HS-27A (cell line): ENCODE measurements at places on chromosomes 13 and 19.

DNA sequence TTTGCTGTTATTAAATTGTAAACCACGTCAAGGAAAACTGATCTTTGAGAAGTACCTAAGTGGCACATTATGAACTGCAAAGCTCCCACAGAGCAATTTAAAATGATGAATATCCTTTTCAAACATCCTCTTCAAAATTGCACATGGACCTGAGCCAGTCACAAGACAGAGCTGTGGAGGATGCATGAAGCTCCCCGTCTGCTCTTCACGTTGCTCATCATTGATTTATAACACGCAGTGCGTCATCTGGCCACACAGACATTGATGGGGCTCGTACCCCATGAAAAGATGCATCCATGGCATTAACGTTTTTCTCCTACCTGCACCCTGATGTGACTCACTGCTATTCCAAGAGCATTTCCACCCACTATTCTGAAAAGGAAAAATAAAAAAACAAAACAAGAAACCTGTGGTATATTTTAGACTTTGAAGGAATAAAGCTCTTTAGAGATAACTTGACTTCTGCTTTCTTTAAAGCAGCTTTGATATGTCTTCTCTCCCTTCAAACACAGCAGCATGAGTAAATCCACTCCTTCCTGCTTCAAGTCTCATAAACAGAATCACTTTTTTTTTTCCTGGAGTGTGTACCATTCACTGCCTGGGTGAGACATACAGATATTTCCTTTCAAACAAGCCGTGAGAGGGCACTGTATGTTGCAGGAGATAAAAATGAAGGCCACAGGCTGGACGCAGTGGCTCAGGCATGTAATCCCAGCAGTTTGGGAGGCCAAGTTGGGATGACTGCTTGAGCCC lies 7.2 kb upstream of the SERTM1 start:
- DNase-seq, result no peak

DNA sequence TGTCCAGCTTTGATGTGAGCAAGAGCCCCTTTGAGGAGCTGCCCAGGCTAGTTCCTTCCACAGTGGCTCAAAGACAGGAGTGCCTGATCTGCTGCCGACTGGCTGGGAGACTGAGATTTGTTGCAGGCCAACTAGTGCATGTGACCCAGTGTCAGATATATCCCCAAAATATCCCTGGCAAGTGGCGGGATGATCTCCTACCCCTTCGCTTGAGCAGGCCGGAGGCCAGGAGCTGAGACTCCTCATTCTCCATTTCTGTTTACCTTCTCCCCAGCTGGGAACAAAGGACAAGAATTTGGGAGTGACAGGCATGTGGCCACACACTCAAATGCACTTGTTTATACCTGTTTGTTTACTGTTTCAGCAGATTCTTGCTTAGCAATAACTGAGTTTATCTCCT lies 37.1 kb upstream of the XPO4 start:
- no peak for DNase-seq

DNA sequence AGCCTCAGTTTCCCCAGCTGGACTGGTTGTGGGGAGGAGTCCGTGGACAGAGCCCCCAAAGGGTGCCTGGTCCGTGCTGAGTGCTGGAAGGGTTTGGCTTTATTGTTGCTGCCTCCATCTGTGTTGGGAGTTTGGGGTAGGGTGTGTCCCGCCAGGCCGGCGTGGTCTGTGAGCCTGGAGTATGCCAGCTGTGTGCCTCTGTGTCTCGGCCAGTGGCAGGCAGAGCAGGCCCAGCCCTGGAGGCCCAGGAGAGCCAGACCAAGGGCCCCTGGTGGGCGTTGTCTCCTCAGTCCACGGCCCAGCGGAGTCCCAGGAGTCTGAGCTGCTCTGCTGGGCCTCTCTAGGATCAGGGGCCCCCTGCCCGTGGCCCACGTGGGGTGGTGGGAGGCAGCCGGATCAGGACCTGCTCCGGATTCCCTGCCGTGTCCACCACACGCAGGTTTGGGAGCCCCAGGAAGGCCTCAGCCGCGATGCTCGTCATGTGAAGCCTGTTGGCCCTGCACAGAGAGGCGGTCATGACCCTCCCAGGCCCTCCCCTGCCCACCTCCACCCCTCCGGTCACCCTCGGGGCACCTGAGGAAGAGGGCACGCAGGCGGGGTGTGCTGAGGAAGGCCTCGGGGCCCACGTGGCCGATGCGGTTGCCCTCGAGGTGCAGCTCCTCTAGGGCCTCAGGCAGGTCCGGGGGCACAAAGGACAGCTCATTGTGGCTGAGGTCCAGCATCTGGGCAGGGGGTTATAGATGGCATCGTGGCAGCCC lies 6.6 kb downstream of the PODNL1 start:
- no peak for DNase-seq

DNA sequence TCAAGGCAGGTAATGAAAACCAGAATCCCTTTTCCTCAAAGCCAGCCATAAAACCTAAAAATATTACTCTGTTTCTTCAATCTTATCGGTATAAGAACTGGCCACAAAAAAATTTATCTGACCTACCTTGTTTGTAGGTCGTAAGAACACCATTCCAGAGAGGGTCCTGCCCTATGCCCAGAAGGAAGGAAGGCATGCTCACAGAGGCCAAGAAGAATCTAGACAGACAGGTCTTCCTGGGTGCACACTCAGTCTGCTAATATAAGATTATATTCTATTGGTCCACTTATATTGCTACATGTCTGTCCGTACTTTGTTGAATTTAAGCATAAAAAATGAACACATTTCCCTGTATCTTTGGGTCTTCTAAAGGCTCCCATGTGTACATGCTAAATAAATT lies 2136.1 kb upstream of the PCDH20 start:
- DNase-seq, result no peak

DNA sequence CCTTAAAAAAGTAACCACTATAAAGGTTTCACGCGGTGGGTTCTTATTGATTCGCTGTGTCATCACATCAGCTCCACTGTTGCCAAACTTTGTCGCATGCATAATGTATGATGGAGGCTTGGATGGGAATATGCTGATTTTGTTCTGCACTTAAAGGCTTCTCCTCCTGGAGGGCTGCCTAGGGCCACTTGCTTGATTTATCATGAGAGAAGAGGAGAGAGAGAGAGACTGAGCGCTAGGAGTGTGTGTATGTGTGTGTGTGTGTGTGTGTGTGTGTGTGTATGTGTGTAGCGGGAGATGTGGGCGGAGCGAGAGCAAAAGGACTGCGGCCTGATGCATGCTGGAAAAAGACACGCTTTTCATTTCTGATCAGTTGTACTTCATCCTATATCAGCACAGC lies 30.6 kb downstream of the FGF9 start:
- no peak for DNase-seq

- DNase-seq, result no peak
Measured at GRCh38 chr13:76607866-76608265, 278.3 kb downstream of the KCTD12 start.

GRCh38 chr13:110469597-110469996 lies 91.9 kb downstream of the RAB20 start:
- no peak for DNase-seq

DNA sequence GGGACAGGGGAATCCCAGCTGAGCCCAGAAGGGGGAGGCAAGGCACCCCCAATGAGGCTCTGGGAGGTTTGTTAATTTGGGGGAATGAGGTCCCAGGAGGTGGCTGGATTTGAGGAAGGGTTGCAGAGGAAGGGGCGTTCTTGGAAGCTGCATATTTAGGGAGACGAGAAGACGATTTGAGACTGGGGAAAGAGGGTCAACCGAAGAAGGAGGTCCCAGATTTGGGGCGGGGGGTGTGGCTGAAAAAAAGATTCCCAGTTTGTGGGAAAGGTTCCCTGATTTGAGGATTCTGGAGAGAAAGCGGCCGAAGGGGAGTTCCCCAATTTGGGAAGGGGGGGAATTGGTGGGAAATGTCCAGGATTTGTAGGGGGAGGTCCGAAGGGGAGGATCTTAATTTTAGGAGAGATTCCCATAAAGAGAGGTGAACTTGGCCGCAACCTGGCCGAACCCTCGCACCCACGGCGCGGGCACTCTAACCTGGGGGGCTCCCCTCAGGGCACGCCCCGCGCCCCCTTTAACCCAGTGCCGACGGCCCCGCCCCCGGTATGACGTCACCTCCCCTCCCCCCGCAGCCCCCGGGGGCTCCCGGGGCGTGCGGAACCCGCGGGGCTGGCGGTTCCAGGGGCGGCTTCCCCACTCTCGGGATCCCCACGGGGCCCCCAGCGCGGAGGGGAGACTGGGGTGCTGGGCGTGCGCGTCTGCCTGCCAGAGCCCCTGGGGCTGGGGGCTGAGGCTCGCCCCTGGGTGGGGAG lies 1.2 kb downstream of the PTPRS start:
- no peak for DNase-seq

- DNase-seq, result no peak
Measured at GRCh38 chr19:33436360-33437345, 63.1 kb downstream of the CEBPG start.

DNA sequence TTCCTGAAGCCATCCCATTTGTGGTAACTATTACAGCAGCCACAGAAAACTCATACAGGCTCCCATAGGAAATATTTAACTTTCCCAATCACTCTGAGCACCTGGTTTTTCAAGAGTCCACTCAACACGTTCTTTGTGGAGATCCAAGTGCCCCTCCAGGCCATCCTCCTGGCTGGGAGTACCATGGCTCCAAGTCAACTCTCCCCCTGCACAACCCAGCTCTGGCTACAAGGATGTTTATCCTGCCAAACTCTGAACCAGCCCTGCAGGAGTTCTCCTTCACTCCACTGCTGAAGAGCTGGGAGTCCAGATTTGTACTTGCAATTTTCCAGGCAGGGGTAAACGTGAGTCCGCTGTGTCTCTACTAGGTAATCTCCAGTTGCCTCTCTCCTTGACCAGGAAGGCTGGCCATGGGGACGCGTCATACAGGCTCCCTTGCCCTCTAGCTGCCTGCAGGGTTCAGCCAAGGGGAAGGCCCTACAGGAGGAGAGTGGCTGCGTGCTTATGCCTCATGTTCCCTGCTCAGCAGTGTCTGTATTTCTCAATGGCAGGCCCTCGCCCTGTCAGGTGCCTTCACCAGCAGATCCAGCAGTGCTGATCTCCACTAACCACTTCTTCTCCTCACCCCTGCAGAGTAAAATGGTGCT lies 29.9 kb upstream of the ARGLU1 start:
- no peak for DNase-seq

- no peak for DNase-seq
Measured at GRCh38 chr13:60590800-60591747, 194.1 kb downstream of the TDRD3 start.

DNA sequence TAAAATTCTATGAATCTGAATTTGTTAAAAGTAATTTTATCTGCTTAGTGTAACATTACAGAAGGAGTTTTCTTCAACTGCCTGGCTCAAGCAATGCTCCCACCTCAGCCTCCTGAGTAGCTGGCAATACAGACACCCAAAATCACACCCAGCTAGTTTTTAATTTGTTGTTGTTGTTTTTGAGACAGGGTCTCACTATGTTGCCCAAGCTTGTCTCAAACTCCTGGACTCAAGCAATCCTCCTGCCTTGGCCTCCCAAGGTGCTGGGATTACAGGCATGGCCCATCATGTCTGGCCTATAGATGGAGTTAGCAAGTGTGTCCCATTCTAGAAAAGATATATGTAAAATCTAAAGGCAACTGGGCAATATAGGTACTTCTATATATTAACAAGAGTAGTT lies 1580.4 kb upstream of the PRR20A start:
- no peak for DNase-seq

DNA sequence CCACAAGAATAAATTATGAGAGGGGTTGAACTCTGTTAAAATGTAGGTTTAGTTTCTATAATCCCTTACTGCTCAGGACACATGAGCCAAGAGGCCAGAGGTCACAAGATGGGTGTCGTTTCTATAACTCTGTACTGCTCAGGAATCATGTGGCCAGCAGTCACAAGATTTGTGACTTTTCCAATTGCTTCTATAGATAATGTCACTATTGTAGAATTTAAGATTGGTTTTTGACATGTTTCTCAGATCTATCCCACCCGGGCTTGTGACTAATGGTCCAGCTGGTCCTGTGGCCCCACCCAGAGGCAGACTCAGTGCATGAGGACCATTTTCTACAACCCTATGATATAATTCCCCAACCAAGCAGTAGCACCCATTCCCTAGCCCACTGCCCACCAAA lies 662.0 kb upstream of the KLF12 start:
- no peak for DNase-seq

DNA sequence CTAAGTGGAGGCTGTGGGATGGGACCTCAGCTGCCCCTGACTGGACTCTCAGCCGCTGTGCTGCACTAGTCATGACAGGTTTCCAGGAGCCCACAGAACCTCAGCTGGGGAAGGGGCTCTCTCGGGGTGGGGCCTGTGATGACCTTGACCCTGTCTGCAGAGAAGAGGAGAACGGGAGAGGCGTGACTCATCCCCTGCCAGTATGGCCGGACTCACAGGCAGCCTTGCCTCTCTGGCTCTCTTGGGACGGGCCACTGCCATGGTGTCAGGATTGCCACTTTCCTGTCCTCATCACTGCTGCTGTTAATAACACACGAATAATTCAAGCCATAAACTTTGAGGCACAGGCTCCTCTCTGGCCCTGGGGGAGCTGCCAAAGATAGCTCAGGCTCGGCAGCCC lies 295.3 kb downstream of the UQCRFS1 start:
- no peak for DNase-seq

GRCh38 chr19:9966448-9966847 lies 30.1 kb upstream of the OLFM2 start:
- DNase-seq, result no peak

GRCh38 chr13:20006206-20006605 lies 47.7 kb downstream of the ZMYM2 start:
- DNase-seq, result no peak
